ENCODE measurements at places on chromosomes 5 and 9.

GRCh38 chr5:145237843-145238242 is 597.3 kb downstream of the PRELID2 start:
- no peak for DNase-seq

- DNase-seq = no peak
Observed at GRCh38 chr5:126523818-126524510, 71.1 kb downstream of the ALDH7A1 start.

DNA sequence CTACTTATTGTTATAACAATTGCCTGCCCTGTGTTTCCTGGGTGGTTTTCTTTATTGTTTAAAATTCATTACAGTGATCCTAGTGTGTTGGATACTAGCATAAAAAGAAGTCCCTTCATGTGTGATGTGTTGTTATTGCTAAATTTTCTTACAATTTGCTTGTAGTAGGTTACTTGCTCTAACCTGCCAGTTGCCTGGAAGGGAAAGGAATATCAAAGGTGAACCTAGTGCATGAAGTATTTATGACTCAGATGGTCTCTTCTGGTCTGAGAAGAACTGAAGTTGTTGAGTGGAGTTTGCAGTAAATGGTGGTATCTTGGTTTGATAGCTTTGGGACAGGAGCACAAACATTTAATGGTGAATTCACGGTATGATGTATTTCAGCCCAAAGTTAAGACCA is 58.0 kb downstream of the SH3GL2 start:
- DNase-seq = no peak

DNA sequence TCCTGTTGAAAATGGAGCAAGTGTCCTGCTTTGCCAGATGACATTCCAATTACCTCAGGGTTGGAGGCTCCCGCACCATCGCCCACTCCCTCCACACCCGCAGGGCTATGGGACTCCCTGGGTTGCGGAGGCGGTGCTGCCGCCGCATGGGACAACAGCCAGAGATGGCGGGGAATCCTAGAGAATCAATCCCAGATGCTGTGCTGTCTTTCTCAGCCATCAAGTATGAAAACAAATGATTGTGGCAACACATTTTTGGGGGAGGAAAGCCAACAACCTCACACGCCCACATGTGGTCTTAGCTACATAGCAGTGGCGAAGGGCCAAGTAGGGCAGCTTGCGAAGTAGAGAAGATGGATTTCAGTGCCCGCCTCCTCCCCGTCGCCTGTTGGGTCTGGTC is 46.7 kb downstream of the IL31RA start:
- DNase-seq = no peak

DNA sequence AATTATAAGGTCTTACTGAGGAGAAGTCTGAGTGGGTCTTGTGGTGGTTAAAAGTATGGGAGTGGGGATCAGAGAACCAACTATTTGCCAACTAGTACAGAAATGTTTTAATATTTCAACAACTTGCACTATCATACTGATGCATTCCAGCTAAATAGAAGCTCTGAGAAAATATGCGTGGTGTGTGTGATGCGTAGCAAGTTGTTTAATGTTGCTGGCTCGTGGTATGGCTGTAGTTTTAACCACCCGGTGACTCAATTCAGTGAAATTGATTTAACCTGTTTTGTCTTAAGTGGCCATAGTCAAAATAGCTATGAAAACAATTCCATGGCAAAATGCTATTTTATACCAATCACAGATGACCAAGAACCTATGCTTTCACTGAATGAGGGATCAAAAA is 176.5 kb upstream of the SLC24A2 start:
- DNase-seq = no peak

- no peak for DNase-seq
Observed at GRCh38 chr9:98974554-98974953, 30.8 kb downstream of the COL15A1 start.

- DNase-seq = no peak
Observed at GRCh38 chr9:133771486-133772482, 33.6 kb upstream of the SARDH start.

DNA sequence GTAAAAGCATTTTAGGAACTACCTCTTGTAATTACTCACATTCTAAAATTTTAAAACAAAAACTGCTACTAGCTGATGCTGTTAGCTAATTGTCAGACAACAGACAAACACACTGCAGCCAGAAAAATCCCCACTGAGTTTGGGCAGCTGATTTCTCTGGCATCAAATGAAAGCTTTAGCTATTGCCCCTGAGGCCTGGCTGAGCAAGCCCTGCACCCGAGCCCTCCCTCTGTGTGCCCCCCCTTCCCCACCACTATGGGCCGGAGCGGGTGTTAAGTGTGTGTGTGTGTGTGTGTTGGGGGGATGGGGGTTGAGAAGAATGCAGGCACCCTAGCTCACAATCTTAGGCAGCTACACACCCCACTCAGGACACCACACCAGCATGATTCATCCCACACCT is 2.4 kb downstream of the NEUROG1 start:
- no peak for DNase-seq

- no peak for DNase-seq
Observed at GRCh38 chr9:106324053-106324585, 538.8 kb upstream of the ZNF462 start.

DNA sequence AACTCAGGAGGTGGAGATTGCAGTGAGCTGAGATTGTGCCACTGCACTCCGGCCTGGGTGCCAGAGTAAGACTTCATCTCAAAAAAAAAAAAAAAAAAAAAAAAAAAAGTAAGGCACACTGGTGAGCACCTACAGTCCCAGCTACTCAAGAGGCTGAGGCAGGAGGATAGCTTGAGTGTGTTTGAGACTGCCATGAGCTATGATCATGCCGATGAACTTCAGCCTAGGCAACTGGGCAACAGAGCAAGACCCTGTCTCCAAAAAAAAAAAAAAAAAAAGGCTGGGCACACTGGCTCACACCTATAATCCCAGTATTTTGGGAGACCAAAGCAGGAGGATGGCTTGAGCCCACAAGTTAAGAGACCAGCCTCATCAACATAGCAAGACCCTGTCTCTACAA is 20.3 kb downstream of the UIMC1 start:
- no peak for DNase-seq

GRCh38 chr5:167673942-167674341 is 617.5 kb upstream of the WWC1 start:
- no peak for DNase-seq

- DNase-seq = no peak
Observed at GRCh38 chr9:85142496-85142911, 473.0 kb downstream of the NTRK2 start.

GRCh38 chr5:6377582-6377904 is 804 bp downstream of the MED10 start:
- DNase-seq = no peak

- DNase-seq = no peak
Observed at GRCh38 chr9:90060256-90060655, 455.4 kb downstream of the GADD45G start.

DNA sequence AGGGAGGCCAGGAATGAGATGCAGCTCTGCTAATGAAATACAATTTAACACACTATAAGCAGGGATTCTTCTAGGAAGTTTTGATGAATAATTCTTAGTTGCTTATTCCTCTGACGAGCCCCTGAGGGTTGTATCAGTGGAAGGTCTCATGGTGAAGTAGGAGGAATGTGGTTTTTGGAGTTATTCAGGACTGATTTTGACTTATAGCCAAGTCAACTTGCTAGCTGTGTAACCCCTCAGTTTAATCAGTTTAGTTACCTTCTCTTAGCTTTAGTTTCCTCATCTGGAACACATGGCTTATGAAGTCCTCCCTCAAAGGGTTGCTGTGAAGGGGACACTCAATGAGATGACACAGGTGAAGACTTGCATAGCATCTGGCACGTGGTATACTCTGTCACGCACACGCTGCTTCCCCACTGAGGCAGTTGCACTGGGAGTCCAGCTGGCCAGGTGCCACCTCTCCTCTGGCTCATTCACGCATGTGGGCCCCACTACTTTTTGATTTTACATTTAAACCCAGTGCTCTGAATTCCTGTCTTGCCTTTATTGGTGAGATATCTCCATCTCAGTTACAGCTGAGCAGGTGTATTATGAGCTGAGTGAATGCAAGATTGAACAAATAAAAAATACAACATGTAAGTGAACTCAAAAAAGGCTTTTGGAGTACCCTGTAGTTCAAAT is 415.0 kb downstream of the ARHGEF28 start:
- no peak for DNase-seq

DNA sequence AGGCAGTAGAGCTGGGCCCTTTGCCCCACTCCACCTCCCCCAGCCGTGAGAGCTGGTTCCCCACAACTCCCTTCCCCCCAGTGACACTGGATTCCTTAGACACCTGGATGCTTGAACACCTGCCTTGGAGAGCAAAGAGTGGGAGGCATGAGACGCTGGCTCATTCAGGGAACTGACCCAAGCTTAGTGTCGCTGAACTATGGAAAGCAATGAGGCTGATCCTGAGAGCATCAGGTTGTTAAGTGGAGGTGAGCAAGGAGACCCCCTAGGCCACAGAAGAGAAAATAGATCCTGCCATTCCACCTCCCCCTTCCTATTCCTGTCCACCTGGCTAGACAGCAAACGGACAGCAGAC is 2.0 kb downstream of the CCL19 start:
- DNase-seq = no peak

- no peak for DNase-seq
Observed at GRCh38 chr5:124631874-124632550, 114.4 kb downstream of the ZNF608 start.

DNA sequence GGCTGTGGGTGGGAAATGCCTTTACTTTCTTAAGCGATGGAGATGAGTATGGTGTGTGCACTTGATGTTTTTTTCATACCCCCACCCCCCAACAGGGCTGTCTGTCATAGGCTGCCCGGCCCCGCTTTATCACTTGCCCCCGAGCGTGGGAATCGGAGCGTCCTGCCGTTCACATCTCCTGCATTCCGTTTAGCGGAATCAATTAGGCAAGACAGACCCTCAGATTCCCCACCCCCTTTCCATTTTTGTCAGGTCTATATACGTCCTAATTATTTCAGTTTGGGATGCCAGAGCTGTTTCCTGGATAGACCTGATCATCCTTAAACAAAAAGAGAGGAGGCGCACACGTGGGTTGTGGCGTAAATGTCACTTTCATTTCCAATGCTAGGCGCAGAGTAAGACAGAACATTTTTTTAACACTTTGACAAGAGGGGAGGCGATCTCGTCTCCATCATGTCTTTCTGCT is 217.2 kb downstream of the MEF2C start:
- no peak for DNase-seq

DNA sequence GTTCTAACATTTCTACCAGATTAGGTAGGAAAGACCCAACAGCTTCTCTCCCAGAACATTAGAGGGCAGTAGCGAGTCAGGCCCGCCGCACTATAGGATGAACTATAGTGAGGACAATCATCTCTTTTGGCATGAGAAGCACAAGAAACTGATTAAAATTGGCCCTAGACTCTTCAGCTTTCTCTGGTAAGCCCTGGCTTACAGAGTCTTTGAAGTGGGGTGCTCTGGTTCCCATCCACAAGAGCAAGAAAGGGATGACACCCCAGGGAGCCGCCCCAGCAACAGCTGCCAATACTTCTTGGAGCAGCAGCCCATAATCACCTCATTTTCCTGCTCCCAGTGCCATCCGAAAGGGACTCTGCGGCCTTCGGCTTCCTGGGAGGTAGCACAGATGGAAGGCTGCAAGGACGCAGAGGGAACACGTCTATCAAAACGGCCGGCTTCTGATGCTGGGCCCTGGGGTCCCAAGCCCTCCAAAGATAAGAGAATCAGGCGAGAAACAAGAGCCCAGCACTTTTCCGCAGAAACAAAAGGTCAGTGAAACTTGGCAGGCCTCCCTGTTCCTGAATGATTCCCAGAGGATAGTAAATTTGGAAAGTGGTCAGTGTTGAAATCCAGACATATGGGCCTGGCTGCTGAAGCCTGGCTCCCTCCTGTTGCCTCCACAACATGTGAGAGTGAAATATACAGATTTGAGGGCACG is 69.3 kb downstream of the HSD17B3 start:
- no peak for DNase-seq

DNA sequence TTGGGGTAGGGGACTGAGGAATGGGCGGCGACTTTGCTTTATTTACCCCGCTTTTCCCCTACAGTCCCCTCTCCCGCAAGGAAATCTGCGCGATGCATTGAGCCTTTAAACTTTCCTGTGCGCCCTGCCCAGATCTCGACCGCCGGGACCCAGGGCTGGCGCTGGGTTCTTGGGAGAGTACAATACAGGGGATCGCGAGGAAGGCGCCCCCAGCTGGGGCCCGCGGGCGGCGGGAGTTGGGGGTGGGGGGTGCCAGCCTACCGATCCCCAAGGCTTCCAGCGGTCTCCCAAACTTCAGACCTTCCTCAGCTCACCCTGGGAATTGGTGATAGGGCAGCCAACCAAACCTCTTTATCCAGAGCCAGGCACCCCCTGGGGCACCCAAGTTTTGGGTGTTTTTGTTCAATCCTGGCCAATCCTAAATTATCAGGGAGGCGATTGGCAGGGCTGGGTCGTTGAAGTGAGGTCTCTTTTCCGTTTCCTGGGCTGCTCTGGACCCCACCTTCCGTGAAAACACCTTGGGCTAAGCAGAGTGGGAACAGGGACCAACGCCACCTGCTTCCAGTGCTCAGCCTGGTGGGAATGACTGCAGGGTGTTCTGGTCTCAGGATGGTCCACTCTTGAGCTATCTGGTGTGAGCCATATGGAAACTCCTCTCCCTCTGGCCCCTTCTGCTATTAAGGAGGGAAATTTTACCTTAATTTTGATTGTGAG is 51.4 kb upstream of the DAB2IP start:
- DNase-seq = no peak

DNA sequence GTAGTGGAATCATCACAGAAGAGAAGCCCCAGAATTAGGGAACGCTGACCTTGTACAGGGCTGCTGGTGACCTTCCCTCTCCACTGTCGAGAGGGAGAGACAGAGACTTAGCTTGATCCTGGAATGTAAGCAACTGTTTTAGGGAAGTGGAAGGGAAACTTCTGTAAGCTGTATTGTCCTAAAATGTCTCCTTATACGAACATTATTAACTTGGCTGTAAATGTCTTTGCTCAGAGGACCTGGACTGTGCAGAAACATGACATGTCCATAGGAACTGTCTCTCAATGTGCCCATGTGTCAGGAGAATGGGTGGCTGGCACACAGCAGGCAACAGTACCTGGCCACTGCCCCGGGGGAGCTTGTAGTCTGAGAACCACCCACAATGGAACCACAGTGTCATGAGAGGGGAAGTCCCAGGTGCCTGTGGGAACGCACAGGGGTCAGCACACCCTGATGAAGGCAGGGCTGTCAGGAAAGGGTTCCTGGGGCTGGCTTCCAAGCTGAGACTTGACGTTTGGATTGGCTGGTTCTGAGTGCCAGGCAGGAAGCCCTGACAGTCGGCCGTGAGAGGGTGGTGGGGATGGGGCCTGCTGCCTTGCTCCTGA is 34.0 kb downstream of the DAP start:
- DNase-seq = no peak

DNA sequence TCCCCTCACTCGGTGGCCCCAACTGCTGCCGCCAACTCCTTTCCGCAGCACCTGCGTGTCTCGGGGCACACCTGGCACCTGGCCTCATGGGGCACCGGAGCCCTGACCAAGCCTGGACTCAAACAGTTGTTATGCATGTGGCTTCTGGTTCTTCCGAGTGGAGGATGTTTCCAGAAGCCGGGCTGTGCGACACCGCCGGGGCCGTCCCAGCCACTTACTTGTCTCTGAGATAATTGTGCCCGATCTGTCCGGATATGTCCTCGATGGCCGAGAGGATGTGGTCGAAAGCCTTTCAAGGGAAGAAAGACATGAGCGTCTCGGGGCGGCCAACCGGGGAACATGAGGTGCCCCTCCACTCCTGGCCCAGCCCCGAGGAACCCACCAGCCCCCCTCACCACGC is 38.4 kb downstream of the EXOC3 start:
- DNase-seq = no peak

- no peak for DNase-seq
Observed at GRCh38 chr9:35044071-35044470, 28.4 kb downstream of the VCP start.
